HS-5 (cell line): ENCODE measurements at places on chromosomes 5 and 9.
A peak's percentile ranks its signal among the peaks of the same experiment; 100 is the strongest.

- DNase-seq: peak; percentile 64
Observed at GRCh38 chr9:15510789-15511575, at the start of gene PSIP1. Gene PSIP1 (minus strand): TSS chr9:15510970. CDS start chr9:15510188, 782 bp downstream.

- DNase-seq: no peak
Observed at GRCh38 chr9:79689576-79689975, 117.8 kb downstream of the TLE4 start.

GRCh38 chr9:104758974-104759373 lies 5.0 kb upstream of the NIPSNAP3B start:
- DNase-seq: no peak

- no peak for DNase-seq
Observed at GRCh38 chr5:116361171-116361967, 213.3 kb downstream of the SEMA6A start.

- no peak for DNase-seq
Observed at GRCh38 chr5:39658866-39659265, 234.1 kb upstream of the DAB2 start.

GRCh38 chr5:66829826-66830225 lies 233.6 kb downstream of the MAST4 start:
- peak; percentile 55 for DNase-seq

DNA sequence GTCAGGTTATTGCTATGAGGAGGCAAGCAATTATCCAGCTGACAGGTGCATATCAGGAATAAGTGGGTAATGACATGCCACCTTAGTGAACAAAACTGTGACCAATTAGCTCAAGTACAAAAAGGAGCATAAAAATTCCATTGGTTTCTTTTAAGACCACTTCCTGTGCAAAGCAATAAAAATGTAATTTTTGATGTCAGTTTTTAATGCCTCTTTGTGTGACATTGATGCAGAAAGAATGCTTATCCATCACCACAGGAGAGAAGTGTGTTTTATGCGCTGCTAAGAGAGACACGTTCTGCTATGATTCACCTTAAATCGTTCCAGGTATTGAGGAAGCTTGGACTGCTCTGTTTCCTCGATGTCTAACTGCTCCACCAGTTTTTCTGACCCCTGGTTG lies 96.7 kb downstream of the MRPS27 start:
- DNase-seq: no peak

- no peak for DNase-seq
Observed at GRCh38 chr9:16656432-16657169, 213.9 kb downstream of the BNC2 start.

DNA sequence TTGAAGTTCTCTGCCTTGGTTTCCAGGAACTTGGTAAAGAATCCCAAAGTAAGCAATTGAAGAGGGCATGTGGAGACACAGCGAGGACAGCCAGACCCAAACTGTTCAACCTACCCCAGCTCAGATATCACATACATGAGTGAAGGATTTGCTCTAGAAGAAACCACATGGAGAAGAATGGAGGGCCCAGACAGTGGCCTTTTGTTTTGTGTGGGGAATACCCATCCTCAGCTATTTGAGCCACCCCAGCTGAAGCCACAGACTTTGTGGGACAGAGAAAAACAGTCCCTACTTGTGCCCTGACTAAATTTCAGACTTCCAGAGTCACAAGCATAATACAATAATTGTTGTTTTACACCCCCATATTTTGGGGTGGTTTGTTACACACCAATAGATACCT lies 387.1 kb downstream of the ZSWIM6 start:
- no peak for DNase-seq

DNA sequence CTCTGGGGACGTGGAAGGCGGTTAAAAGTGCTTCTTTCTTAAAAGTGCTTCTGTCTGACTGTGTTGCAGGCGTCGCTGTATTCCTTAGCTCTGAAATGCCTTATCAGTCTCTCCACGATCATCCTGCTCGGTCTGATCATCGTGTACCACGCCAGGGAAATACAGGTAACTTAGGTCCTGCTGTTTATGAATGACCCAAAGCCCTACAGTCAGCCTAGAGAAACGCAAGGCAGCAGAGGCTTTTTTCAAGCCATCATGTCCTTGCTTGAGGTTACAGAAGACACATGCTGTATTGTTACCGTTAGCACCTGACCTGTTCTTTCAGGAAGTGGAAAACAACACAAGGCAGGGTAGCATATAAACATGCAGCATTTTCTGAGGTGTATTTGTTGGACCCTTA lies 2.0 kb downstream of the KCNN2 start:
- DNase-seq: no peak

- no peak for DNase-seq
Observed at GRCh38 chr9:126488310-126488709, 125.4 kb upstream of the LMX1B start.

GRCh38 chr9:3215658-3216057 lies 310.1 kb downstream of the RFX3 start:
- no peak for DNase-seq

GRCh38 chr5:1193591-1193985 lies 7.8 kb upstream of the SLC6A19 start:
- no peak for DNase-seq

DNA sequence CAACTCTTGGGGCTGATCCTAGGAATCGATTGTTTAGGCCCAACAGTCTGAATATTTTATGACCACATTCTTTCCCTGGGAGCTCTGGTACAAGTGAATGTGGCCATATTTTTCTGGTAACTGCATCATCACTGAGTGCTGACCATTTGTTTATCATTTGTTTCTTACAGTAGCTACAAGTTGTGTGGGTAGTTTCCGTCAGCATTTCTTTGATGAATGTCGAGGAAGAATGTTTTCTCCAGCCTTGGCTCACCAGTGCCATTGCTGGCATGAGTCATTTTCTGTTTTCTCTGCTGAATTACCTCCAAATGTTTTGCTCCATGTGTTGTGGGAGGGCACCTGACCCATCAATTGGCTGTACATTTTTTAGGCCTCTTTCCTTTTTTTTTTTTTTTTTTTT lies 14.1 kb upstream of the CARD19 start:
- no peak for DNase-seq

GRCh38 chr5:140833993-140834392 lies at the start of gene PCDHA7:
Gene PCDHA7 (plus strand): TSS chr5:140834269. CDS start chr5:140834384, 115 bp downstream.
- DNase-seq: no peak
